COLO829 (cell line): ENCODE measurements at places on chromosomes 7 and 10.

DNA sequence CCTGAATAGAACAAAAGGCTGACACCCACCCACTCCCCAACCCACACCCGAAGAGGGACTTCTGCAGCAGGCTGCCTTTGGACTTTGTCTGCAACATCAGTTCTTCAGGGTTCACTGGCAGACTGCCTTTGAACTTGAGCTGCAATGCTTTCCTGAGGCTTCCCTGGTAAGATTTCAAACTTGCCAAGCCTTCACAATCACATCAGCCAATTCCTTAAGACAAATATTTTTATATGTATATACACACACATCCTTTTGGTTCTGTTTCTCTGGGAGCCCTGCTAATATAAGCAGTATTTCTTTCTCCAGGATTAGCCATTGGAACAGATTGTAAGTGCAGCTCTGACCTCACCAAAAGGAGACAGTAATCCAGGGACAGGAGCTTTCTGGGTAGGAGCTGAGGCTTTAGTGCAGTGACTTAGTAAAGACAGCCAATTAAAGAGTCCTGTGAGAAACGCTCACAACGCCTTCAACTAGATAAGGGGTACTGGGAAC, 55.6 kb upstream of the KMT2E start:
- no peak for DNase-seq

DNA sequence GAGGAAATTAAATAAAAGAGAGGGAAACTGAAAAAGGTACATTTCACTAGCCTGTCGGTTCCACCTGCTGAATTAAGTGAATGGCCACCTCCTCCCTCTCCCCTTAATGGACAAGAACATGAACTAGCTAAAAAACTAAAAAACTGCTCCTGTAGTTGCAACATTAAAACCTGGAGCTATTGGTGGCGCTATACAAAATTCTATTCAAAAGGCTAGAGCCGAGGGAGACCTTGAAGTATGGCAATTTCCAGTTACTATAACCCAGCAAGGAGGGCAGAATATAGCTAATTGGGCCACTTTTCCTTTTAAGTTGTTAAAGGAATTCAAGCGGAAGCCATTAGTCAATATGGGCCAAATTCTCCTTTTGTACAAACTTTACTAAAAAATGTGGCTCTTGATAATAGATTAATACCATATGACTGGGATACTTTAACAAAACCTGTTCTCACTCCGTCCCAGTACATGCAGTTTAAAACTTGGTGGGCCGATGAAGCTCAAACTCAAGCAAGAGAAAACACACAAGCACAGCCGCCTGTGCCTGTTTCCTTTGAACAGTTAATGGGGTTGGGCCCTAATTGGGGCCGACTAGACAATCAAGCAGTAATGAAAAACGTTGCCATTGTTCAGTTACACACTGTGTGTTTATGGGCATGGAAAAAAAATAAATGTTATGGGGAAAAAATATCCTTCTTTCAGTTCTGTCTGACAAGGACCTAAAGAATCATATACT, 6.5 kb upstream of the CHST3 start:
- no peak for DNase-seq

- DNase-seq, result no peak
Observed at GRCh38 chr10:113515161-113515560, 37.7 kb upstream of the HABP2 start.

- DNase-seq, result no peak
Observed at GRCh38 chr10:35372329-35372728, 36.0 kb downstream of the CCNY start.

DNA sequence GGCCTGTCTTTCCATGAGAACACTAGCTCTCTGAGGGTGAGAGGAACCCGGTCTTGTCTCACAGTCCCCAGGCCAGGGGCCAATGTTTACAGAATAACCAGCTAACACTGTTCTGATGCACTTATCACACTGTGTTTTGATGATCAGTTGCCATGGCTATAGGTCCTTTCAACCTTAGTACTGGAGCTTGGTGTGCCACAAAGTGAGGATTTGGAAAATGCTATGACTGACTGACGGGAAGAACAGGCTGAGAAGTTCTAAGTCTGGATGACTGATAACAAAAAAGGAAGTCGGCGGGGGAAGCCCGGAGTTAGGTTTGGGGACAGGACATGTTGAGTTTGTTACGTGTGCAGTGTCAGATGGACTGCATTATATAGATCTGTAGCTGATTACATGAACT, 141.8 kb downstream of the CTTNBP2 start:
- no peak for DNase-seq
